ENCODE measurements at places on chromosomes 6 and 20. TPM values are rescaled to one million over a fixed set of nuclear protein-coding genes. Genes with fewer than 3 reads are reported as not detected.

GRCh38 chr20:4522310-4522709 is 199.4 kb upstream of the PRND start:
- DNase-seq: no peak

DNA sequence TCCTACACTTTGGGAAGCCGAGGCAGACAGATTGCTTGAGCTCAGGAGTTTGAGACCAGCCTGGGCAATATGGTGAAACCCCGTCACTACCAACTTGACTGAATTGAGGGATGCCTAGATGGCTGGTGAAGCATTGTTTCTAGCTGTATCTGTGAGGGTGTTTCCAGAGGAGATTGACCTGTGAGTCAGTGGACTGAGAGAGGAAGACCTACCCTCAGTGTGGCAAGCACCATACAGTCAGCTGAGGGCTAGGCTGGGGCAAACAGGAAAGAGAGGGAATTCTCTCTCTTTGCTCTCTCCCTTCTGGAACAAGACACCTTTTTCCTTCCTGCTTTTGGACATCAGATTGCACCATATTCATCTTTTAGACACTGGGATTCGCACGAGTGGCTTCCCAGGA is 3.7 kb upstream of the ZUP1 start:
- DNase-seq: no peak

The MACROD2 gene
- total RNA-seq: 10.0 TPM

- no peak for DNase-seq
Measured at GRCh38 chr20:45426320-45427016, 10.5 kb downstream of the PIGT start.

The BANF2 gene
- total RNA-seq: not detected

The APOM gene
- 7.2 TPM for total RNA-seq

- no peak for DNase-seq
Measured at GRCh38 chr20:34951652-34952051, 4.0 kb downstream of the GSS start.

DNA sequence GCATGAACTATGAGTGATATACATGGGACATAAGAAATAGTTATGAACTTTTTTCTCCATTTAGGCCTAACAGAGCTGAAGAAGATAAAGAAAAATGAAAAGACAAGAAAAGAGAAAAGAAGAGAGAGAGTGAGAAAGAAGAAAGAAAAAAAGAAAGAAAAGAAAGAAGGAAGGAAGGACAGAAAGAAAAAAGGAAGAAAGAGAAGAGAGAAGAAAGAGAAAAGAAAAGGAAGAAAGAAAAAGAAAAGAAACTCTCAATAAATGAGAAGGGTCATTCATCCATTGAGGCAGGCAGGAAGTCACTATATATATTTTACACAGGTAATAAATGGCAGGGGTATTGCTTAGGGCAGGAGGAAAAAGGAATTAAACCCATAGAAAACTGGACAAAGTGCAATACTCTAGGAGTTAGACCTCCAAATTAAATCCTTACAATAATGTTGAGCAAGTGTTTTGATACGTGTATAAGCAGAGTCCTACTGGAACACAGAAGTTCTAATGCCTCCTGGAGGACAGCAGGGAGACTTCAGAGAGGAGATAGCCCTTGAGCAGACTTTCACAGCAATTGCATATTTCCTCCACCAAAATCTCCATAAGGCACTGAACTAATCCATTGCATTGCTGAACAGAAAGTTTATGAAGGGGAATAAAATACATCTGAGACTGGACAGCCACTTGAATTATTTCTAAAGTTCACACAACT is 86.4 kb upstream of the TENT5A start:
- no peak for DNase-seq

The TRIM10 gene
- 0.91 TPM for total RNA-seq

GRCh38 chr20:22574545-22575086 is 9.8 kb downstream of the FOXA2 start:
- DNase-seq: no peak

The MTFR2 gene
- total RNA-seq: 0.49 TPM

The CFAP61 gene
- 0.80 TPM for total RNA-seq

DNA sequence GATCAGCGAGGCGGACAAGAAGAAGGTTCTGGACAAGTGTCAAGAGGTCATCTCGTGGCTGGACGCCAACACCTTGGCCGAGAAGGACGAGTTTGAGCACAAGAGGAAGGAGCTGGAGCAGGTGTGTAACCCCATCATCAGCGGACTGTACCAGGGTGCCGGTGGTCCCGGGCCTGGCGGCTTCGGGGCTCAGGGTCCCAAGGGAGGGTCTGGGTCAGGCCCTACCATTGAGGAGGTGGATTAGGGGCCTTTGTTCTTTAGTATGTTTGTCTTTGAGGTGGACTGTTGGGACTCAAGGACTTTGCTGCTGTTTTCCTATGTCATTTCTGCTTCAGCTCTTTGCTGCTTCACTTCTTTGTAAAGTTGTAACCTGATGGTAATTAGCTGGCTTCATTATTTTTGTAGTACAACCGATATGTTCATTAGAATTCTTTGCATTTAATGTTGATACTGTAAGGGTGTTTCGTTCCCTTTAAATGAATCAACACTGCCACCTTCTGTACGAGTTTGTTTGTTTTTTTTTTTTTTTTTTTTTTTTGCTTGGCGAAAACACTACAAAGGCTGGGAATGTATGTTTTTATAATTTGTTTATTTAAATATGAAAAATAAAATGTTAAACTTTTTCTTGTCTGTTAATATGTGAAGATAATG is 2.2 kb downstream of the HSPA1B start:
- DNase-seq: no peak

The TTK gene
- 1.4 TPM for total RNA-seq

The ANKS1A gene
- total RNA-seq: 27.8 TPM

The BACH2 gene
- 9.3 TPM for total RNA-seq

- no peak for DNase-seq
Measured at GRCh38 chr20:36670665-36671357, 24.8 kb upstream of the SLA2 start.

DNA sequence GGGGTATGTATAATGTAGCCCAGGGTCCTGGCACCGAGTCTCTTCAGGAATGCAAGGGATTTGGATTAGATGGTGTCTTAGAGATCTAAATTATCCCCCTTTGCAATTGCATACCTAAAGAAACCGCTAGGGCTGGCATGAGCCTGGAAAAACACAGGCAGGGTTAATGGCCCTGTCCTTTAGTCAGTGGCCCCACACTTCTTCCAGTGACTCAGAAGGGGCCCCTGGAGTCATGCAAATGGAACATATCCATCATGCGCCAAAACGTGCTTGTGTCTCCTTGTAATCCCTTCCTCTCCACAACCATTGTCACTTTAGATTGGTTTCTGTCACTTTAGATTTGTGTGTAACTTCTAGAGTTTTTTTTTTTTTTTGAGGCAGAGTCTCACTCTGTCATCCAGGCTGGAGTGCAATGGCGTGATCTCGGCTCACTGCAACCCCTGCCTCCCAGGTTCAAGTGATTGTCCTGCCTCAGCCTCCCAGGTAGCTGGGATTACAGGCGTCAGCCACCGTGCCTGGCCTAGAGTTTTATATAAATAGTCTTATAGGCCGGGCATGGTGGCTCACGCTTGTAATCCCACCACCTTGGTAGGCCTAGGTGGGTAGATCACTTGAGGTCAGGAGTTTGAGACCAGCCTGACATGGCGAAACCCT is 8.7 kb upstream of the MYBL2 start:
- DNase-seq: no peak

- DNase-seq: no peak
Measured at GRCh38 chr6:45156075-45156474, 172.1 kb upstream of the RUNX2 start.

Measured in lower leg skin (tissue), 4 donors.